ENCODE measurements at places on chromosomes 1 and 21.

DNA sequence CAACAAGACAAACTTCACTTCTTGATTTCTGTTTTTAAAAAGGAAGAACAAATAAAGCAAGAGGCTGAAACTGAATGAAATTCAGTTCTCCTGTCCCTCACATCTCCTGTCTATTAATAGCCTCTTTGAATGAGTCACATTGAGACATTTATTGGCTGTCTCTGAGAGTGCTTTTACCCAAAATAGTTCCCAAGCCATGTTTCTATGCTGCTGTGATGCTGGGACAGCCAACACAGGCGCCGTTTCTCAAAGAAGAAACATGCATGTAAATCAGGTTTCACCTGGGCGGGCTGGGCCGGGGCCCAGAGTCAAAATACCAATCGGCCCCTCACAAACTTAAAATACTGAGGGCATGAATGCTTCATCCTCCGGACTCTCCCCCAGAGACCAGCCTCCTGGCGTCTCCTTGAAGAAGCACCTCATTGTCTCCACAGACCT, 105.2 kb downstream of the EDEM3 start:
- no peak overlapping the region for H3K4me3 ChIP-seq
- DNase-seq, result no peak
- no peaks in the 10 kb centered on the region for H3K36me3 ChIP-seq
- H3K27me3 ChIP-seq, result no peaks in the 10 kb centered on the region

DNA sequence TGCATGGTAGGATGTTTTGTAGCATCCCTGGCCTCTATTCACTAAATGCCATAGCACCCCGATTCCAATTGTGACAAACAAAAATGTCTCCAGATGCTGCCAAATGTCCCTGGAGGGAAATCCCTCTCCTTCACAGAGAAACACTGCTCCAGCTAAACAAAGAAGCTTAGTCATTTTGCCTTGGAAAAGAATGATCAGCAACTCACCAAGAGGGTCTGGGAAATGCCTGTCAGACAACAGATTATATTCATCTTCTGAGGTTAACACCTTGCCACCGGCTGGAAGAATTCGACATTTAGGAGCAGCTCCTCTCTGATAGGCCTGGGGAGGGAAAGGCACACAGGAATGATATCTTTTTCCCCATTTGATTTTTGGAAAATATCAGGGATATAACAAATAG, 84.4 kb downstream of the NIBAN1 start:
- H3K36me3 ChIP-seq, result no peaks in the 10 kb centered on the region
- H3K4me3 ChIP-seq, result no peak overlapping the region
- H3K27me3 ChIP-seq, result no peaks in the 10 kb centered on the region
- H3K27ac ChIP-seq, result no peak overlapping the region
- H3K4me1 ChIP-seq, result no peaks in the 10 kb centered on the region

DNA sequence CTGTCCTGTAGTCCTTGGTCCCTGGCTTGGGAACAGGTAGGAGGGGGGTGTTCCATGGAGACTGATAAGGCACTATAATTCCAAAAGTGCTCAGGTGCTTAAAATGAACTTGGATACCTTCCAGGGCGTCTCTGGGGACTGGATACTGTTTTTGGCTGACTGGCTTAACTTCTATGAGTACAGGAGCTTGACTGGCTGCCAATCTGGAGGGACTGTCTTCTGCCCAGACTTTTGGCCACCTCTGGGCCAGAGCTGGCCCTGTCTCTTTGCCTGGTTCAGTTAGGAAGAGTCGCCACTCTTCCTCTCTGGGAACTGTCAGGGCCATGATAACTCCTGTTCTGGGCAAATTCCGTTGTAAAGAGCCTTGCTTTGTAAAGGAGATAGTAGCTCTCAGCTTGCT, 407.0 kb downstream of the TGFB2 start:
- no peak for DNase-seq
- H3K27ac ChIP-seq, result no peak overlapping the region
- H3K4me1 ChIP-seq, result no peaks in the 10 kb centered on the region
- no peaks in the 10 kb centered on the region for H3K36me3 ChIP-seq
- H3K4me3 ChIP-seq, result no peak overlapping the region

DNA sequence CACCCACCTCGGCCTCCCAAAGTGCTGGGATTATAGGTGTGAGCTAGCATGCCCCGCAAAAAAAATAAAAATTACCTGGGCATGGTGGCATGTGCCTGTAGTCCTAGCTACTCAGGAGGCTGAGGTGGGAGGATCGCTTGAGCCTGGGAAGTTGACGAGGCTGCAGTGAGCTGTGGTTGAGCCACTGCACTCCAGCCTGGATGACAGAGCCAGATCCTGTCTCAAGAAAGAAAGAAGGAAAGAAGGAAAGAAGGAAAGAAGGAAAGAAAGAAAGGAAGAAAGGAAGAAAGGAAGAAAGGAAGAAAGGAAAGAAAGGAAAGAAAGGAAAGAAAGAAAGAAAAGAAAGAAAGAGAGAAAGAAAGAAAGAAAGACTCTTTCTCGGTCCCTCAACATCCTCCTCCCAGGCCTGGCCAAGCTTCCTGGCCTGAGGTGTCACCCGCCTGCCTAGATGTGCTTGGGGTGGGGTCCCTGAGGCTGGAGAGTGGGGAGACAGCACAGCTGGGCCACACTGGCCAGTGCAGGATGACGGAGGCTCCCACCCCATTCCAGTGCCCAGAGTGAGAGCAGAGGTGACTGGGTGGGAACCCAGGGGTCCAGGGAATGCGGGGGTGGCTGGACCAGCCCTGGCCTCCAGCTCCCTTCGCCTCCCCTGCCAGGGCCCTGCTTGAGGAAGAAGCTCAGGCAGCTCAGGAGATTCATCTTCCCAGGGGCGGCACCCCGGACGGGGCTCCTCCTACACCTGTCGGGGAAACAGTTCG, 10.2 kb upstream of the GNB1 start:
- H3K27me3 ChIP-seq, result no peaks in the 10 kb centered on the region
- H3K27ac ChIP-seq, result no peak overlapping the region
- peaks cover 9% of the 10 kb centered on the region for H3K4me1 ChIP-seq
- no peaks in the 10 kb centered on the region for H3K36me3 ChIP-seq
- H3K4me3 ChIP-seq, result no peak overlapping the region
- no peak for DNase-seq

GRCh38 chr1:185062710-185063370, 17.5 kb downstream of the RNF2 start:
- no peak overlapping the region for H3K27ac ChIP-seq
- H3K36me3 ChIP-seq, result no peaks in the 10 kb centered on the region
- DNase-seq, result no peak
- peaks cover 3% of the 10 kb centered on the region for H3K4me1 ChIP-seq
- no peak overlapping the region for H3K4me3 ChIP-seq
- H3K27me3 ChIP-seq, result no peaks in the 10 kb centered on the region

GRCh38 chr1:46244656-46245371, 2.7 kb upstream of the RAD54L start:
- peaks cover 8% of the 10 kb centered on the region for H3K36me3 ChIP-seq
- no peaks in the 10 kb centered on the region for H3K27me3 ChIP-seq
- peaks cover 4% of the 10 kb centered on the region for H3K4me1 ChIP-seq
- DNase-seq, result no peak
- no peak overlapping the region for H3K27ac ChIP-seq

- peak; percentile 59 for DNase-seq
- no peak overlapping the region for H3K4me3 ChIP-seq
- no peaks in the 10 kb centered on the region for H3K27me3 ChIP-seq
Measured at GRCh38 chr1:202656057-202656456, 54.2 kb downstream of the SYT2 start.

DNA sequence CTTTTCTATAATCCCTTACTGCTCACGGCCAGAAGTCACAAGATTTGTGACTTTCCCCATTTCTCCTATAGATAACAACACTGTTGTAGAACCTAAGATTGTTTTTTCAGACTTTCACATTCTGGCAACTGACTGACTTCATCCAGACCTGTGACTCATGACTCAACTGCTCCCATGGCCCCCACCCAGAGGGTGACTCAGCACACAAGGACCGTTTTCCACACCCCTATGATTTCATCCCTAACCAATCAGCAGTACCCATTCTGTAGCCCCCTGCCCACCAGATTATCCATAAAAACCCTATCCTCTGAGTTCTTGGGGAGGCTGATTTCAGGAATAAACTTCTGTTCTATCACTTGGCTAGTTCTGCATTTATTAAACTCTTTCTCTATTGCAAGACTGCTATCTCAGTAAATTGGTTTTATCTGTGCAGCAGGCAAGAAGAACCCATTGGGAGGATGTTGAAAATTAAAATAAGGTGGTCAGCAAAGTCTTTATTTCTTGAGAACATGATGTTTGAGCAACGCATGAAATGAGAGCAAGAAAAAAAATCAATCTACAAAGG, 79.7 kb downstream of the NGF start:
- H3K27me3 ChIP-seq, result no peaks in the 10 kb centered on the region
- no peak overlapping the region for H3K27ac ChIP-seq
- H3K36me3 ChIP-seq, result no peaks in the 10 kb centered on the region
- no peak for DNase-seq
- no peak overlapping the region for H3K4me3 ChIP-seq

- no peaks in the 10 kb centered on the region for H3K36me3 ChIP-seq
- no peaks in the 10 kb centered on the region for H3K4me1 ChIP-seq
- no peak overlapping the region for H3K27ac ChIP-seq
- H3K4me3 ChIP-seq, result no peak overlapping the region
- peaks cover 18% of the 10 kb centered on the region for H3K27me3 ChIP-seq
Measured at GRCh38 chr1:68046423-68046822, 4.0 kb downstream of the DIRAS3 start.

- H3K4me3 ChIP-seq, result no peak overlapping the region
- no peak overlapping the region for H3K27ac ChIP-seq
- no peak for DNase-seq
- no peaks in the 10 kb centered on the region for H3K4me1 ChIP-seq
- H3K36me3 ChIP-seq, result no peaks in the 10 kb centered on the region
- H3K27me3 ChIP-seq, result no peaks in the 10 kb centered on the region
Measured at GRCh38 chr1:215407575-215407974, 159.5 kb upstream of the KCTD3 start.

GRCh38 chr1:34690269-34690668, 64.6 kb upstream of the GJB5 start:
- no peaks in the 10 kb centered on the region for H3K27me3 ChIP-seq
- H3K27ac ChIP-seq, result no peak overlapping the region

GRCh38 chr1:245558069-245558468, 403.3 kb downstream of the KIF26B start:
- H3K4me3 ChIP-seq, result no peak overlapping the region
- DNase-seq, result no peak
- H3K36me3 ChIP-seq, result no peaks in the 10 kb centered on the region
- H3K4me1 ChIP-seq, result peaks cover 2% of the 10 kb centered on the region
- no peak overlapping the region for H3K27ac ChIP-seq

DNA sequence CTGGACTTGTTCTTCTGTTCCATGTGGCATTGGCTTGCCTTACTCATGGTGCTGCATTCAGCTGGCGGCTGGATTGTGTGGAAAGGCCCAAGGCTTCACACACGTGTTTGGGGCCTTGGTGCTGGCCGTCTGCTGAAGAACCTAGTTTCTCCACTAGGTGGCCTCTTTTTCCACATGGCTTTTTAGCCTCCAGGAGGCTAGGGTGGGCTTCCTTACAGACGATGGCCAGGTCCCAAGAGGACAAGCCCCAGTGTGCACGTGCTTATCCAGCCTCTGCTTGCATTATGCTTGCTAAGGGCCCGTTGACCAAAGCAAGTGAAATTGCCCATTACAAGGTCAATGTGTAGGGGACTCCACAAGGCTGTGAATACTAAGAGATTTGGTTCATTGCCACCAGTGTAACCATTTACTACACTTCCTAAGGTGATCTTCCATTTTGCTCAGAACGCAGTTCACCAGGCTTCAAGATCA, 47.5 kb upstream of the FOXO6 start:
- DNase-seq, result peak; percentile 70
- no peaks in the 10 kb centered on the region for H3K36me3 ChIP-seq
- no peak overlapping the region for H3K27ac ChIP-seq
- H3K27me3 ChIP-seq, result no peaks in the 10 kb centered on the region
- H3K4me3 ChIP-seq, result no peak overlapping the region
- H3K4me1 ChIP-seq, result peaks cover 14% of the 10 kb centered on the region

GRCh38 chr1:67894981-67895735, 61.9 kb upstream of the GNG12 start:
- no peak overlapping the region for H3K27ac ChIP-seq
- no peak for DNase-seq
- no peak overlapping the region for H3K4me3 ChIP-seq
- H3K27me3 ChIP-seq, result no peaks in the 10 kb centered on the region

DNA sequence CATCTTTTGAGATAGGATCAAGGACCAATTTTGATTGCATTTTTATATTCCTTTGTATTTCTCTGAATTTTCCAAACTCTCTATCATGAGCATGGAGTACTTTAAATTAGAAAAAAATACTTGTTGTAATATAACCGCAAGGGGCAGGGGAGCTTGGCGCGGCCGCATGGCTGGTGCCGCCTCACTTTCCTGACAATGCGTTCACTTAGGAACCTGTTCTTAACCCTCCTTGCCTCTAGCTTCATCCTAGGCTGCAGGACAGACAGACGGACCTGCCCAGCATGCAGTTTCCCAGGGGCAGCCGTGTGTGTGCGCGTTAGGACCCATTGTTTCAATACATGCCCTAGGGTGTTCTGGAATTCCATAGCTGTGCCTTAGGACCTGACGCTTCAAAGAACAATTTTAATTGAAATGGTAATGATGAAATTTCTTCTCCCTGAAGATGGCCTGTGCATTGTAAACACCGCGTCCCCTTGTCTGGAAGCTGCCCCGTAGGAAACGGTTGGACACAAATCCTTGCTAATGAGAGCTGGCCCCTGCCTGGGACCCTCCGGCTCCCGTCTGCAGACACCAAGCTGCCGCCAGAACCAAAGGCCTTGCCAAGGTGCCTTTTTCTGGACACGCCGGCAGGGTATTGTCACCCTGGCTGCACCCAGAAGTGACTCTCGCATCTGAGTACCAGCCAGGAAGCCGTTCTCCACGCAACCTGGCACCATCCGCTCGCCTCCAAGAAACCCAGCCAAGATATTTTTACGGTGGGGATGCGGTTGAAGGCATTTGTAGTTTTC, 466.4 kb downstream of the NPHP4 start:
- no peak overlapping the region for H3K4me3 ChIP-seq
- no peak for DNase-seq
- no peaks in the 10 kb centered on the region for H3K36me3 ChIP-seq
- H3K27me3 ChIP-seq, result no peaks in the 10 kb centered on the region
- no peak overlapping the region for H3K27ac ChIP-seq

GRCh38 chr1:184801503-184801902, 46.8 kb upstream of the EDEM3 start:
- no peak for DNase-seq
- no peak overlapping the region for H3K4me3 ChIP-seq
- no peaks in the 10 kb centered on the region for H3K36me3 ChIP-seq
- H3K4me1 ChIP-seq, result no peaks in the 10 kb centered on the region

DNA sequence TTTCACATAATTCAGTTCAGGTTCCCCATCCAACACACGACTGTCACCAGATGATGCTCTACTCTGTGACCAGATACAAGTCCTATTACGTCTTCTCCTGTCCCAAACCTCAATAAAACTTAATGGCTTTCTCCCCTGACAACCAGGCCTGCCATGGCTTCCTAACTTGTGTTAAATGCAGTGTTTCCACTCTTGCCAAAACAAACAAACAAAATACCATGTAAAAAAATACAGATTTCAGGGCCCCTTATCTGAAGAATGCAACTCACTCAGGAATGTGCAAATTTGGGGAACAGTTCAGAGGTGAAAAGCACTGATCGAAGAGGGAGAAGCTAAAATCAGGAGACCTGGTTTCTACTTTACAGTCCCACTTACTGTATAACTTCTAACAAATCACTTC, 863 bp upstream of the NUF2 start:
- H3K4me3 ChIP-seq, result peak overlapping the region; percentile 95
- no peaks in the 10 kb centered on the region for H3K27me3 ChIP-seq
- H3K36me3 ChIP-seq, result no peaks in the 10 kb centered on the region
- peaks cover 1% of the 10 kb centered on the region for H3K4me1 ChIP-seq
- H3K27ac ChIP-seq, result peak overlapping the region; percentile 68
